ENCODE measurements at places on chromosomes 7 and 10. TPM values are rescaled to one million over a fixed set of nuclear protein-coding genes. Genes with fewer than 3 reads are reported as not detected.

Gene C10orf67
- 0.69 TPM for total RNA-seq

Gene MACROH2A2
- total RNA-seq = 52.3 TPM

Gene SMNDC1
- total RNA-seq = 15.2 TPM

Gene MYOZ1
- 1.6 TPM for total RNA-seq

Gene GPNMB
- total RNA-seq = 42.5 TPM

Gene PRSS37
- total RNA-seq = not detected

Gene NEUROD6
- 10.4 TPM for total RNA-seq

Gene NEUROG3
- total RNA-seq = not detected

Gene LRRD1
- 0.39 TPM for total RNA-seq

Gene ANKRD61
- total RNA-seq = 0.11 TPM

Gene FFAR4
- 0.06 TPM for total RNA-seq

Gene MBL2
- not detected for total RNA-seq

Gene FBH1
- 52.8 TPM for total RNA-seq

Gene ACSM6
- total RNA-seq = not detected

Gene PROSER2
- total RNA-seq = 5.0 TPM

Gene TUBAL3
- total RNA-seq = not detected

Gene SAP25
- 1.9 TPM for total RNA-seq

Gene DCLRE1C
- total RNA-seq = 13.4 TPM

Gene CCL24
- not detected for total RNA-seq

Gene CALML3
- total RNA-seq = not detected

Gene ADARB2
- total RNA-seq = 5.4 TPM

Gene BLVRA
- 37.7 TPM for total RNA-seq

Gene LEP
- 0.10 TPM for total RNA-seq
